ENCODE measurements at places on chromosomes 7 and 10. TPM values are rescaled to one million over a fixed set of nuclear protein-coding genes. Genes with fewer than 3 reads are reported as not detected.

- ATAC-seq, result no peak
These were observed 135.5 kb downstream of the NPY start for GRCh38 chr7:24419511-24419910.

- ATAC-seq, result no peak
These were observed 148.0 kb downstream of the GALNT11 start for GRCh38 chr7:152173372-152174070.

GRCh38 chr10:23917251-23917840 lies 291.6 kb upstream of the KIAA1217 start:
- ATAC-seq, result no peak

GRCh38 chr7:33901847-33902246 lies 3.5 kb upstream of the BMPER start:
- no peak for ATAC-seq

The MPP7 gene
- 53.6 TPM for total RNA-seq

The TRUB1 gene
- 13.6 TPM for total RNA-seq
